ENCODE measurements at places on chromosomes 12 and 14.

DNA sequence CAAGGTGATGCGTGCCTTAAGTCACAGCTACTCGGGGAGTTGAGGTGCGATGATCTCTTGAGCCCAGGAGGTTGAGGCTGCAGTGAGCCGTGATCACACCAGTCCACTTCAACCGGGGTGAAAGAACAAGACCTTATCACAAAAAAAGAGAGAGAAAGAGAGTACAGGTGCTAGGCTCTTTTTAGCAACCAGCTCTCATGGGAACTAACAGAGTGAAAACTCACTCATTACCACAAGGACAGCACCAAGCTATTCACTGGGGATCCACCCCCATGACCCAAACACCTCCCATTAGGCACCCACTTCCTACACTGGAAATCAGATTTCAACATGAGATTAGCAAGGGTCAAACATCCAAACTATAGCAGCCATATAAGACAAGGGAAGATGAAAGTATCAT, 164.2 kb downstream of the NDUFA12 start:
- DNase-seq: no peak

- DNase-seq: no peak
These were observed 166.1 kb upstream of the KITLG start for GRCh38 chr12:88746386-88746785.

DNA sequence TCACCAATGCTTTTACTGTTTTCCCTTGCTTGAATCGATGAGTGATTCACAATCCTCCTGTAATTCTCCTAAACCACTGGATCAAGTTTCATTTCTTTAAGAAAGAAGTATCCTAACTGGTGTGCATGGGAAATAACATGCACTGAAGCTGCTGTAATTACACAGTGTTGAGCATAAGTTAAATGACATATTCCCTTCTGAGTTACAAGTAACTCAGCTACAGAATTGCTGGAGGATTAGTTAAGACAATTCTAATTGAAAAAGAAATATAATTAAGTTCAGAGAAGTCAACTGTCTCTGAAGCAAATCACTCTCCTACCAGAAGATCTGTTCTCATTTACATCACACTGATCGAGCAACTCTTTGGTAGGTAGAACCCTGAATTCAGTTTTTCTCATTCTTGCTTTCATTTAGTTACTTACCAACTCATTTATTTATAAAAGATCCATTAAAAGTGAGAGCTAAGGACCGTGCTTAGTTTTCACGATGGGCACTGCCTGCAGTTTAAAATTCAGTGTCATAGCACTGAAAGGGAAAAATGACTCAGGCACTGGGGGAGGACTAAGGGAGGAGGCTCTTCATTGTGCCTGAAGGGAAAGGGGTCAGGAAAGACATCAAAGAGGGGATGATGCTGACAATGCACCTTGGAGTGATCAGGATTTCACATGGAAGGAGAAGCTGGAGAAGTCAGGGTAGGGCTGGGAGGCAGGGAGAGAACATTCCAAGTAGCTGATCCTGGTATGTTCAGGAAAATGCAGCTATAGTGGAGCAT, 327.2 kb downstream of the EMP1 start:
- DNase-seq: no peak

DNA sequence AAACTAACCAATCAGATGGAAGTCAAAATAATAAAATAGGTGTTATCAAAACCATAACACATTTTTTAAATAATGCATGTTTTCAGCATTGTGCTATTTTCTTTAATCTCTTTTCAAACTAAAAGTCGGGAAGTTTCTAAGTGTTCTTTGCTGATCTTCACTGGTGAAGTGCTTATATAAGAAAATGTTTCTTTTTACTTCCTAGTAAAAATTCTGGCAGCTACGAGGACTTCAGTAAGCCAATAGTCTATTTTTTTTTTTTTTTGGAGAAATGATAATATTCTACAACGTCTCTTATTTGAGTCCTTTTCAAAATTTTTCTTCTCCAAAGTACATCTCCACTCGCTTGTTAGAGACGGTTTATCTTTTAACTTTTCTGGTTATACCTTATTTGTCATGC, 448.0 kb downstream of the SLC6A15 start:
- no peak for DNase-seq

DNA sequence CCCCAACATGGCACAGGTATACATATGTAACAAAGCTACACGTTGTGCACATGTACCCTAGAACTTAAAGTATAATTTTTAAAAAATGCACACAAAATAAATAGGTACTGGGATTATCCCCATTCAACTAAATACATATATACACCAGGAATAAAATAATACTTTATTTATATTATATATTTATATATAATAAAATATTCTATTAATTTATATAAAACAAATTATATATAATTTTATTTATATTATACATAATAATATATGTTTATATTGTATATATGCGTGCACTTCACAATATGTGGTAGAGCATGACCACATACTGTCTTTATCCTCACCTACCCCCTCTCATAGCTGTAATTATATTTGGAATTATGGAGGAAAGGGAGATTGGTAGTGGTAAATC, 119.1 kb upstream of the TMEM260 start:
- no peak for DNase-seq

DNA sequence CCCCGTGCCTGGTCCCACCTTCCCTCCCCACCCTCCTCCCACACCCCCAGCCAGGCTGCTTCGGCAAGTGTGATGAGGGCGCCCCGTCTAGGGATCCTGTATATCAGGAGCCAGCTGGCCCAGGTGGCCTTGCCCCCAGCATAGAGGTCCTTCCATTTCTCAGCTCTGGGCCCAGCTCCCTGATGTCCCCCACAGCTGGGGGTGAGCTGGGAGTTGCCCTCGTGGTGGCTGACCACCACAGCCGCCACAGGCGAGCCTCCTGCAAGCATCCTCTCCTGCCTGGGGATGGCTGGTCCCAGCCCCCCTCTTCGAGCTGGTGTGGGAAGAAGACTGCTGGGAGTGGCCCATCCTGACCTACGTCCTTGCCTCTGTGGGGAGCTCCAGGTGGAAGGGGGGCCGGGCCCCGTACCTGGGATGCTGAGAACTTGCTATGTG, 7.4 kb downstream of the ASPG start:
- DNase-seq: no peak

DNA sequence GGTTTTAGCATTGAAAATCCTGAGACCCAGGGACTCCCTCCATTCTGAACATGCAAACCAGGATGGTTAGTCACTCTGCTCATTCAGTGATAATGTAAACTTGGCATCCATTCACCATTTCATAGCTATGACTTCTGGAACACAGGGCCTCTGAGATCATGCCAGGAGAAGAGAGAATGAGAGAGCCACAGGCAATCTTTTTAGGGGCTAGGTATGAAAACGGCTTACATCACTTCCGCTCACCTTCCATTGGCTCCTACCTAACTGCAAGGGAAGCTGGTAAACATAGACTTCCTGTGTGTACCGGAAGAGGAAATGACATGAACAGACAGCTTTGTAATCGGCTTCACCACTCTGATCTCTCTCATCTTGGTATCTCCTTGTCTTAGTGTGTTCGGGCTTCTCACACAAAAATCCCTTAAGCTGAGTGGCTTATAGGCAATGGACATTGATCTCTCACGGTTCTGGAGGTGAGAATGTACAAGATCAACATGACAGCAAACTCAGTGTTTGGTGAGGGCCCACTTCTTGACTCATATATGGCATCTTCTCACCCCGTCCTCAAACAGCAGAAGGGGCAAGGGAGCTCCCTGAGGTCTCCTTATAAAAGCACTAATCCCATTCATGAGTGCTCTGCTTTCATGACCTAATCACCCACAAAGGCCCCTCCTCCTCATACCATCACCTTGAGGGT, 465.9 kb upstream of the TBX3 start:
- no peak for DNase-seq

DNA sequence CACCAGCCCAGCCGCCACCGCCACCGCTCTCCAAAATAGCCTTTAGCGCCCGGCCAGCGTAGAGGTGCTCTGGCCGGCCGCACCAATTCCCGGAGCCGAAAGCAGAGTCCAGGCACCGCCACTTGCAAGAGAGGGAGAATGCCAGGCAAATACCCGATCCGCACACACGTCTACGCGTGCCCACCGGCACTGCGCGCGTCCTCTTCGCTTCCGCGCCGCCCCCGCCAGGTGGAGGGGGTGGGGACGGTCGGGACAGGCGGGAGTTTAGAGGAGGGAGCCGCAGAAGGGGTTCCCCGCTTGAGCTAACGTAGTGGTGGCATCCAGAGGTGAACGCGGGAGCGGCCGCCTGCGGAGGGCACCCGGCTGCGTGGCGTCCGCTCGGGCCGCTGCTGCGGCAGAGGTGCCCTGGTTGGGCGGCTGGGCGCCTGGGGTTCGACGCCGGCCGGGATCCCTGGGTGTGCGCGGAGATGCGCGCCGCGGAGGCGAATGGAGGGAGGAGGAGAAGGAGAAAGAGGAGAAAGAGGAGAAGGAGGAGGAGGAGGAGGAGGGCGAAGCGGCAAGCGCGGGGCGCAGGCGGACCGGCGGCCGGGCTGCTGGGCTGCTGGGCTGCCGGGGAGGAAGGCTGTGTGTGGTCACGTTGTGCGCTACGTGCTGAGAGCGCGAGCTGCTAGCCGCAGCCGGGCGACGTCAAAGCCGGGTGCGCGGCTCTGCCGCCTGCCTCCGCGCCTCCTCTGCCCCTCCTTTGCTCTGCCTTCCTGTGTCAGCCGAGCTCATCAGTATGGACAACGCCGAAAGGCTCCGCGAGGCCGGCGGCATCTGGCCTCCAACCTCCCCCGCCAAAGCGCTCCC, at the start of gene MDGA2:
Gene MDGA2, minus strand, starts transcription at position 140 of the 849 bp plus-strand sequence.
- no peak for DNase-seq

DNA sequence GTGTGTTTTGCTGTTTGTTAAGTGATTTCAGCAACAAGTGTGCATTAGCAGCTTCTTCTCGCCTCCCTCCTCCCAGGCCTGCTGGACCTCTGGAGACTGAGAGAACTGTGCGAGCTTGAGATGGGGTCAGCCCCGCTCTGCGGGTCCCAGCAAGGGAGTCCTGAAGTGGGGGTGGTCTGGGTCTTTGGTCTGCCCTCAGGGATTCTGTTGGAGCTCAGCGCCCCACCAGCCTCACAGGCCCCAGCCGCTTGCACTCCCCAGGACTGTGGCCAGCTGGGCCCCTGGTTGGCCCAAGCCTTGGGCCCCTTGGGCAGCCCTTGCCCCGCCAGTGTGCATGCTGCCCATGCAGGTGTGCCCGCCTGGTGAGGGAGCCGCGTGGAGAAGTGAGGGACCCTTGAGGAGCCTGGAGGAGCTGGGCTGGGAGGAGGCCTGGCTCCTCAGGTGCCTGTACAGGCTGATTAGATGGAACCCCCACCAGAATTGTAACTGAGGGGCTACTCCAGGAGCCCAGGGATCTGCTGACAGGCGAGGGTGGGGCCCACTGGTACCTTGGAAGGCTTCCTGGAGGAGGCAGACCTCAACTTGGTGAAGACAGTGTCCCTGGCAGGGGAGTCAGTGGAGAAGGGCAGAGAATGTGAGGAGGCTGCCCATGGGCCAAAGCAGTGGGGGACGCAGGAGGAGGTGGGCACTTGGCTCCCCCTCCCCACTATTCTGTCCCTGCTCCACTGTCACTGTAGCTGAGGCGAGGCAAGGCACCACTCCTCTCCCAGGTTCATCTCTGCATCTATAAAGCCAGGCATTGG, 56.7 kb downstream of the BEGAIN start:
- peak; percentile 5 for DNase-seq

- no peak for DNase-seq
These were observed 178.5 kb upstream of the PRICKLE1 start for GRCh38 chr12:42767998-42768397.

DNA sequence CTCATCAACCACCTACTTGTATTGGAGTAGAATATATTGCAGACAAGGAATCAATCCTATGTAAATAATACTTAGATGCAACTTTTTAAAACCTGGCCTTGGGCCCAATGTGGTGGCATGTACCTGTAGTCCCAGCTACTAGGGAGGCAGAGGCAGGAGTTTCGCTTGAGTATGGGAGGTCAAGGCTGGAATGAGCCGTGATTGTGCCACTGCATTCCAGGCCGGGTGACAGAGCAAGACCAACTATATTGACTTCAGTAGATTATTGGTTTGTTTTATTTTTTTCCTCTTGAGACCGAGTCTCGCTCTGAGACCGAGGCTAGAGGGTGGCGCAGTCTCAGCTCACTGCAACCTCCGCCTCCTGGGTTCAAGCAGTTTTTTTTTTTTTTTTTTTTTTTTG, 3.6 kb downstream of the LARP4 start:
- no peak for DNase-seq

DNA sequence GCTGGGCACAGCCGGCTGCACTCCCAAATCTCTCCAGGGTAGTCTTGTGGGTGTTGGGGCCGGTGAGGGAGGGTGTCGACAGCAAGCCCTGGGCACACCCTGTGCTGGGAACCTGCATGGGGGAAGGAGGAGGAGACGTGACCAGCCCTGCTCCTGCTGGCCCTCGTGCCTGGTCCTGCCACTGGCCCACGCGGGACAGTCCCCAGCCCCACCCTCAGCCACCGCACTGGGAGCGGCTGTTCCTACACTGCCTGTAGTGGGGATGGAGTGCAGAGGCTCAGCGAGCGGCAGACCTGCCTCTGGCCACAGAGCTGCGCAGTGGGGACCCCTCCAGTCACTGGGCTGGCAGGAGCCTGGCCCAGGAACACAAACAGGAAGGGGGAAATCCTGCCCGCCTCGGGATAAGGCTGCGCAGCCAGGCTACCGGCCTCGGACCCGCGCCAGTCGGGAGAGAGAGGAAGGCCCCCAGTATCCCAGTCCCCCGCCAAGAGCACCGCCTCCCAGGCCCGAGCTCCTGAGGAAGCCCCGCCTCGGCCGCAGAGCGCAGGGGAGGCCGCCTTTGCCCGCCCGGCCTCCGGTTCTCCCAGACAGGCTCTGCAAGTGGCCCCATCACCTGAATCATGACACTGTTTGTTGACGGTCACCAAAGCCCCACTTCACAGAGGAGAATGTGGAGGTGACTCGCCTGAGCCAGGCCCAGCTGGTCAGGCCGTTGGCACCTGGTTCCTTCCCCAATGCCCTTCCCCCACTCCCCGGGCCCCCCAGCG, 10.6 kb downstream of the AHNAK2 start:
- no peak for DNase-seq

GRCh38 chr12:70609739-70610491, 27.3 kb downstream of the PTPRB start:
- peak; percentile 35 for DNase-seq

- DNase-seq: no peak
These were observed 615 bp downstream of the DDX51 start for GRCh38 chr12:132143336-132144071.
